ENCODE measurements at places on chromosomes 1 and 21.

DNA sequence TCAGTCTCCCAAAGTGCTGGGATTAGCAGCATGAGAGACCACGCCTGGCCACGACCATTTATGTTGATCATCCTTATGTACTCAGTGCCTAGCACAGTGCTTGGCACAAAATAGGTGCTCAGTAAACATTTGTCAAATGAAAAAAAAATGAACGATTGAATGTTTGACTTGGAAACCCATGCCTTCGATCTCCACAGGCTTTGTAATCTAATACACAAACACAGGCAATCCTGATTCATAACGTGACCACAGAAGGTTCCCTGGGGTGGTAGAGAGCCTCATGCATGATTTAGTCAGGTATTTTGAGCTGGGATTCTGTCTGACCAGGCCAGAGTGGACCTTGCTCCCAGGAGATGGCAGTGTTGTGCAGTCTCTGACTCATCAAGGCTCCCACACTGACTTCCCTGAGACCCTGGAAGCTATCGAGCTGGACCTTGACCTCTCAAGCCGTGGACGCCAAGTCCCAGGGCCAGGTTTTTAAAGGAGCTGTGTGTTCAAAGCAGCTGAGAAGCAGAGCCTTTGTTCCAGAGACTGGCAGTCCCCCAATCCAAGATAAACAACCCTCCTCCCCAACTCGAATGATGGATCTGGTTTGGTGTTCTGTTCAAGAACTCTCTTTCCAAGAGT lies 81.1 kb downstream of the PGM1 start:
- DNase-seq = peak; percentile 89

GRCh38 chr21:16421965-16422364 lies 692.2 kb downstream of the USP25 start:
- no peak for DNase-seq

GRCh38 chr1:42423681-42424080 lies 32.1 kb downstream of the ZMYND12 start:
- DNase-seq = no peak

- peak; percentile 94 for DNase-seq
Measured at GRCh38 chr1:41955461-41956159, 36.9 kb upstream of the HIVEP3 start.

- DNase-seq = no peak
Measured at GRCh38 chr1:228474507-228474906, 12.7 kb upstream of the RNF187 start.

GRCh38 chr1:77741316-77741715 lies 18.3 kb downstream of the USP33 start:
- no peak for DNase-seq

DNA sequence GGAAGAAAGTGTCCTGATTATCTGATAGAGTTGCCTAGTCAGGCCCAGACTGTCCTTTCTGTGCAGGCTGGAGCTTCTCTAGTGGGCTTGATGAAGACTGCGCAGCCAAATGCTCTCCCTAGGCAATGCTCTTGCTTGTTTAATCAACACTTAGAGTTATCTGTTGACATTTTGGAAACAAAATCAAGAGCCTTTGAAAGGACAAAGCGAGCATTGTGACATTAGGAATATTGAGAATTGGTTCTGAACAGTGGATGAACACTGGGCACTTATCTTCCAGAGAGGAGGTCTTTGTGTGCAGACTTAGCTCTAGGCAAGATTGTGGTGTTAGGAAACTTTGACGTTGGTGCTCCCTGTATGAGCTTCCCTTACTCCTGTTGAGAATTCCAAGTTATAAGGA lies 94.5 kb downstream of the DNTTIP2 start:
- no peak for DNase-seq
